ENCODE measurements at places on chromosomes 7 and 10.

DNA sequence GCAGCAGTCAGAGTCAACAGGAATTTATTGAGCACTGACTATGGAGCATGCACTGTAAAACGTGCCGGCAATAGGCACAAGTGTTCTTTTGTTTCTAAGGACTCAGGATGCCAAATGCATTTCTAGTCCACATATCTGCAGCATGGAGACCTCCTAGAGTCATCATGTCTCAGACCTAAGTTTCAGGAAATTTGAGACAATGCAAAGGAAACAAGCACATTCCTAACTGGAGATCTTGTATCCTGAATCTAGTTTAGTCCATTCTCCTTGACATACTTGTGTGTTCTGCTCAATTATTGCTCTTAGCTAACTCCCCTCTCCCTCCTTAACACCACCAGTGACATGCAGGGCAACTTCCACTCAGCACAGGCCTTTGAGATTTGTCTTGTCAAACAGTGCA lies 173.2 kb downstream of the ZNF438 start:
- no peak for DNase-seq

DNA sequence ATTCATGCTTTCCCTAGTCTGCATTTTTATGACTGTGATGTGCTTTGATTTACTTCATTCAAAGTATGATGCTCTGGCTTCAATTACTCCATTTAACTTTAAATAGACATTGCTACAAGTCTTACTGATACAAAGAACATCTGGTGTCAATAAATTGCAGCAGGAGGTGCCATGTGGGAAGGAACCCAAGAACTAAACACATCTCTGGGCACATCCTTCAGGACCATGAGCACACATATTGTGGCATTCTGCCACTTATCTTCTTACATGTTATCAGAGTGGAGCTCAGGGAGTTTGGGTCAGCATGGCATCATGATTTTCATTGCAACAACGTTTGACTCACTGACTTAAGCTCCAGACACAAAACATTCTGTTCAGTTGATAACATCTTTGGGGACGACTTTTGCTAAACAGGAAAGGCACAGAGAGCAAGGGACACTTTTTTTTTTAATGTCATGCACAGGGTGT lies 227.0 kb downstream of the DKK1 start:
- no peak for DNase-seq

GRCh38 chr7:100091411-100092181 lies 2.8 kb downstream of the COPS6 start:
- DNase-seq, result no peak

- no peak for DNase-seq
Observed at GRCh38 chr7:133819695-133820094, 307.4 kb upstream of the LRGUK start.

DNA sequence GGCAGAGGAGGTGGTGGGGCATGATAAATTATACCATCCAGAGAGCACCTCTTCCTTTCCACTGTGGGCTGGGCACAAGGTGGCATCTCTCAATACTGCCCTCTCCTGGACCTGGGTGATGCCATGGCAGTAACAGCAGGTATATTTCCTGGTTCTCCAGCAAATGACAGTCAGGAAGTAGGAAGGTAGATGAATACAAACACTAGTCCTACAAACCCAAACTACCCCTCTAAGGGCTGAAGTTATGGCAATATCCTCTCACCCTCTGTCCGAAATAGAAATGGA lies 1004.9 kb downstream of the KCNMA1 start:
- no peak for DNase-seq

DNA sequence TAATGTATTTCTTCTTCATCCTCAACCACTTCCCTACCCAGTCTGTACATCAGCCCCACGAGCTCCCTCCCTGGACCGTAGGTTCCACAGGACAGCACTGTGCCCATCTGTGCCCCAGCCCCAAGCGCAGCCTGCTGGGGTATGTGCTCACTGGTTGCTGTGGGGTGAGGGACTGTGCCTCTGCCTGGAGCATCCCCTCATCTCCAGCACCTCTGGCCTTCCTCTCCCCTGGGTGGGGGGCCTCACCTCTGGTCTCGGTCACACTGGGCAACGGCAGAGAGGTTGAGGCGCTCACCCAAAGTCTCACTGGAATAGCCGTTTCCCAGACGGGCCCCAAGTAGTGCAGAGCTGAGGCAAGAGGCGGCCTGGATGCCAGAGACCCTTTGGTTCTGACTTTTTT lies 1.5 kb upstream of the PRKAR1B start:
- no peak for DNase-seq

DNA sequence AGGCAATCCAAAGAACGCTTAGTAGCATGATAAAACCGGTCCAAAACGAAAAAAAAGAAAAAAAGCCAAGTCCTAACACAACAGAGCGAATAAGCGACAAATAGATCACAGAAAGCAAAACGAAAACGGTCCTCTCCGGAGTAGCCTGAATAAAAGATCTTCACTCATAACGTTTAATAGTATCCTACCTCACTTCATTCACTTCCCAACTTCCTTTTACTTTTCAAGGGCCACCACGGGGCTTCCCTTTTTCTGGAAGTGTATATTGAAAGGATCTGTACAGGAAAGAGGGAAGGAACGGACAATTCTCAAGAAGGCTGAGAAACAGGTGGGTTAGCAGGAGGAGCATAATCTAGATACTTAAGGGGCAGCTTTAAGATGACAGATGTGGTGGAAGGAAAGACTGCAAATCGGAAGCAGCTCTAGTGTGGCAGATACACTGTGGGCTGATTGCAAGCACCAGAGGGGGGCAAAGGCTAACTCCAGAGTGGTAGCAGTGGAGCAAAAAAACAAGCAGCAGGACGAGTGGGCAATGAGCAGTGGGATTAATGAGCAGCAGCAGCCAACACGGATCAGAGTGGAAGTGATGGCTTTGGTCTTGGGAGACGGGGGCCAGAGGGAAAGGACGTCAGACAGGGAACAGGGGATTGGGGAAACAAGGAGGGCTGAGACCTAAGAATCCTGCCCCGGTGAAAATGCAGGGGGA lies 866 bp downstream of the CNOT4 start:
- peak; percentile 26 for DNase-seq

DNA sequence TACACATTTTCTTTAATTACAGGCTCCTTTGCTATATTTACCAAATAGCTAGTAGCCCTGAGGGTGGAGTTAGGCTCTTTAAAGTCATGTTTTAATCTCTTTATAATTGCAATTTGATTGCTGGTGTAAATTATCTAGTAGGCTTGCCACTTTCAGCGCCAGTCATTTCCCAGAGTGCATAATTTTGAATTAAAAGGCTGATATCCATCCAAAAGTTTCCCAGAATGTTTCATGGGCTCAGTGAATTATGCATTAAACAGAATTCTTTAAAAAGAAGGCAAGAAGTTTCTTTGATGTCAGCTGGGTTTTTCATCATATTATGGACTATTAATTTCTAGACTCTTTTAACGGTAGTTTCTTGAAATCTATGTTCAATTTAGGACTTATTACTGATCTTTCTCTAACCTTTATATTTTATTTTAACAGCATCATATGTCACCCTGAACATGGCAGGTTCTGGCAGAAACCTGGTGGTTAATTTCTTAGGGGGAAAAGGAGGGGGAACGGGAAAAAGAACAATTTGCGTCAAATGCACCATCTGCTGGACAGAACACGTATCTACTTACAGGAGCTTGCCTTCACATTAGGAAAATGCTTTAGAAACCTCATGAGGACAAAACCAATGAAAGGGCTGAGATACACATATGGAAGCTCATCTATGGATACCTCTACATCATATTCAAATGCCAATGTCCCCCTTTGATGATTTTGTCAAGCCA lies 171.1 kb downstream of the GRM3 start:
- DNase-seq, result peak; percentile 25

DNA sequence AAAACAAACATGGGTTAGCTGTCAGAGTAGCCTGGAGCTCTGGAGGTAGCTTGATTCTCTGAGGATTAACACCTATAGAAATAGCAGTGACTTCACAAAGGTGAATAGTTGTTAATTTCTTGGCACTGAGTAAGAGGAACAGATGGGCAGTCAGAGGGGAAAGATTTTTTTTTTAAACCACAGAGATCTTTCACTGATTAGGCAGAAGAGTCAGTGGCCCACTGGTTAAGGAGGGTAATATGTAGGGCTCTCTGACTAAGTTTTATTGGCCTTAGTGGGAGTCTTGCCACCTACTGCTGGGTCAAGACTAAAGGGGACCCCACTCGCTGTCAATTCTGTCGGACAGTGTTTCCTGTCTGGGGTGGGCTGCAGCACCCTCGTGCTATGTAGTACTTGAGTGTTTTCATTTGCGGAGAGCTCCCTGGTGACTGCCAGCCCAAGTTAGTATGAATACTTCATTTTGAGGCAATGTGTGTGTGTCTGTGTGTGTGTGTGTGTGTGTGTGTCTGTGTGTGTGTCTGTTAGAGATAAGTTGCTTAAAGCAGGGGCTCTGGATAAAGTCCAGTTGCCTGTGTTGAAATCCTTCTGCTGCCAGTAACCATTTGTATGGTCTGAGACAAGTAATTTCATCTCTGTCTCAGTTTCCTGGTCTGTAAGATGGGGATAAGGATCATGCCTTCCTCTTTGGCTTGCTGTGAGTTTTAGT lies 145.2 kb downstream of the ARID5B start:
- no peak for DNase-seq
